ENCODE measurements at places on chromosomes 1 and 21.

DNA sequence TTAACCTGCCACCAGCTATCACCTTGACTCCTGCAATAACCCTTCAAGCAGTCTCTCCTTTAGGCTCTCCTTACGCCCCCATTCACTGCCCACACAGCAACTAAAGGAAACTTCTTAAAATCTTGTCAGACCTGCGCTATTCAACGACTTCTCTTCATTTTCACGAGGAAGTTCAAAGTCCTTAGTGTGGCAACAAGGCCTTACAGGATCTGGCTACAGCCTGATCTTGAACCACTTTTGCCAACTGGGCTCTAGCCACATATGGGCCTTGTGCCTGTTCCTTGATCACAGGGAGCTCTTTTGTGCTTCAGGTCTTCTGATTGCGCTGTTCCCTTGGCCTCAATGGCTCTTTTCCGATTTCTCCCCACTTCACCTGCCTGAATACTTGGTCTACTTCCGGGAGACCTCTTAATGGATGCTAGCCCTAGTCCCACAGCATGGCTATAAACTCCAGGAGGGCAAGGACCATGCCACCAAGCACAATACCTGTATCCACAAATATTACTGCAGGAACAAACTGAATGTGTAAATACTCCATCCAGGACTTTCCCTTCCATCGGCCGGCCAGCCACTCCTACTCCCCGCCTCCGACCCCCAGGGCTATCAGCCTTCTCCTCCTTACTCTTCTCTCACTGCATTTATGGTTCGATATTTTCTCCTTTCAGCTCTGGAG is 2.3 kb upstream of the CTNNBIP1 start:
- no peak for DNase-seq

DNA sequence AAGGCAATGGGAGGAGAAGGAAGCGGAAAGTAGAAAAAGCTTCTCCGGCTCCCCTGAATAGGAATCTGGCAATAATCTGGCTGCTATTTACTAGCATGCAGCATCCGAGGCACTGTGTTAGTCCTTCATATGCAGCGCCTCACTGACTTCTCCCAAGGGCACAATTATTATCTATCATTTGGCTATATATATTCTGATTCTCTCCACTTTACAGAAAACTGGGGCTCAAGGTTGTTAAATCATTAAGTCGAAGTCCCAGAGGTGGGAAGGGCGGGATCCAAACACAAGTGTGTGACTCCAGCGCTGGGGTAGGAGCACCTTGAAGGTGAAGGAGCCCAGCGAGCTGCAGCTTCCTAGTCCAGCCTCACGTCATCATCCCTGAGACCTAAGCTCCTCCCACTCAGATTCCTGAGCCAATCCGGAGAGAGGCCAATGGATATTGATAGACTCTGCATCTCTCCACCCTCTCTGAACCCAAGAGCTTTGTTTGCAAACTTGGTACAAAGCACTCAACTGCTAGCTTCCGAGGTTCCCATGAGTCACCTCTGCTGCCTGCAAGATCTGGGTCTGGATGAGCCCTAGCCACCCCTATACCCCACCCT is 16.6 kb upstream of the EYA3 start:
- DNase-seq, result no peak

- DNase-seq, result no peak
Measured at GRCh38 chr1:69700770-69701169, 133.0 kb downstream of the LRRC7 start.

DNA sequence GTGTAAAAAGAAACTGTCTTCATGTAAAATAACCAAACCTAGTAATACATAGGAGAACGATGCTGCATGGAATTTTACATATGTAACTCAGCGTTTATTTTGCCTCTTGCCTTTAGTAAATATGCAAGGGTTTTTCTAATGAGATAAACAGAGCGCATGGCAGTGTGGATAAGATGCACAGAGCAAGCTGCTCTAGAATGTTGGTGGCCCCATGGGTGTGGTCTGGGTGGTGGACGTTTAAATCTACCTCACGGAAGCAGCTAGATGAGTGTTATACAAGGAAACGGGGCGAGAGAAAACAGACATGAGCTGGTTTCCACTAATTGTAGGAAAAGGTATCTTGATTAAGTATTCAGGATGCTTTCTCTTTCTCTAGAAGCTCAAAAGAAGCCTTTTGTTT is 205.9 kb downstream of the DSCAM start:
- DNase-seq, result no peak

DNA sequence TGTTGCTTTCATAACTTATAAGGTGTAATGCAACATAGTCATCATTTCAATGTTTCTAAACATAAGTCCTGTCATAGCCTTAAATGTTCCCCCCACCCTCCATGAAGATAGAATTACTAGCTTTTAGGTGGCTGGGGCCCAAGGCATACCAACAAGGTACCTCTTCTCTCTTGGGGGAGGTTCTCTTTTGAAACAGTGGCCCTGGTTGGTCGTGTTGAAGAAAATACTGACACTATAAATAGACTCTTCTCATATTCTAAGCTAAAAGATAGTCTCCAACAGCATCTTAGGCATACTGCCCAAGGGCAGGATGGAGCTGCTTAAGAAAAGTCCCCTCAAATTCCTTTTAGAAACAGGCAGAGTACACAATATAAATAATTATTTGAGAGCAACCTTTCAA is 255.0 kb downstream of the FAF1 start:
- DNase-seq, result no peak

DNA sequence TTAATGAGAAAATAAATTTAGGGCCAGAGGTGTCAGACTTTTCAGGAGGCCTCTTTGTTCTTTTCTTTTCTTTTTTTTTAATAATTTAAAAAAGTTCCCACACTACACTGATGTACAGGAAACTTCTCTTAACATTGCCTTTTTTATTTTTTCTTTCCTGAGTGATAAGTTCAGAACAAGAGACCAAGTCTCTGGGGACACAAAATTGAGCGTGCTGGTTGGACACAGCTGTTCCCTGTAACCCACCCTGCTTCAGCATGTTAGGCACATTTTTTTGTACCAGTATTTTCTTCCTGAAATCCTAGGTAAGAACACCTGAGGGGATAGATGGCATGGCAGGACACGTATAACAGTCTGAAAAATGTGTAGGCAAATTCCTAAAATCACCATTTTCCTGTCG is 50.1 kb downstream of the PBX1 start:
- DNase-seq, result no peak

DNA sequence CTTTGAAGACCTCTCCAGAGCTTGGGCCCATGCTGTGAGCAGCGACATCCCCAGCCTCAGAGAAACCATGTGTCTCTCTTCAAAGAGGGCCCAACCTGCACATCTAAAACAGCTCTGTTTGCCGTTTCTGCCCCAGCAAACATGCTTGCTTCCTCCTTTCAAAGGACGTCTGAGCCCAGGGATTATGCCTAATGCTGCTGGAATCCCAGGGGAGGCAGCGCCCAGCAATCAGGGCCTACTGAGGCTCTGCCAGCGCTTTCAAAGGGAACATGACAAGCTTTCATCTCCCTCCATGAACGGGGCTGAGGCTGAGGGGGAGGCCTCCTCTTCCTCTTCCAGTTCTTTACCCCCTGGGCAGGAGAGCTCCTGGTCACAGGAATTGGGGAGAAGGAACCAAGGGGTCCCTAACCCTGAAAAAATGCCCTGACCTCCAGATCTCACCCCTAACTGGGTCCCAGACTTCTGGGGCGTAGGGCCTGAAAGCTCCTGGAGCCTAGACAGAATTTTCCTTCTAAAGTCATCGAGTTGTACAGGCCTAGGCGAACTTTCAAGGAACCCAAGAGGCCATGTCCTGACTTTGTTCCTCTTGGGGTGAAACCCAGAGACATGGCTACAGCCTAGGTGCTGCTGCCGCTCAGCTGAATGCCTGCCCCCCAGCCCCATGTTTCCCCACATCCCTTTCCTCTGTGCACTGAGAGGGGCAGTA is 13.4 kb upstream of the ASCL5 start:
- DNase-seq, result no peak

GRCh38 chr1:219882096-219882495 is 46.3 kb downstream of the SLC30A10 start:
- DNase-seq, result no peak

DNA sequence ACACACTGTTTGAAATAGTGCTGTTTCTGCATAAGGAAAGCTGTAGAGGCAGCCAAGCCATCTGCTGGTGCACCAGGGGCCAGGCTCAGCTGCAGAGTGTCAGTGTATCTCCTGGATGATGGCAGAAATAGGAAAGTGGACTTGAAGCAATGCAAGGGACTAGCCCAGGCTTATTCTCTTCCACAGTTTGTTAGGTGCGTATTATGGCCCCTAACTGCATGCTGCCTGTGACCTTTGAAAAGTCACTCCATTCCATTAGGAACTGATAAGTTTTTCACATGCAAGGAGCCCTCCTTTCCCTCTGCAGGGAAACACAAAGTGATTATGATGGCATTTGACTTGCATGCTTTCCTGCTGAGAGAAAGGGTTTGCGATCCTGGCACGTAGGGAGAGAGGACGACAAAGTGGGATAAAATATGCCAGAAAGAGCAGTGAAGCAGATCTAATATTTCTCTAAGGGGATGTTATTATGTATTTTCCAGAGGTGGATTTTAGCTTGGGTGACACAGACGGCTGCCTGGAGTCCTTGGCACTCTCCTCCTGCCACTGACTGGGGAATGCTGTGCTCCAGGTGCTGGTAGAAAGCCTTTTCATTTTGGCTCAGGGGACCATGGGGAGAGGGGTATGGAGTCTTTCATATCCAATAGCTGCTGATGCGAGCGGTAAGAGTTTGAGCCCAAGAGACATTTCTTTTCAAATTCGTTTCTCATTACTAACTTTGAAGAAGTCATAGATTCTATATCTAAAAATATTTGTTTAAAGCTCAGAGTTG is 402.1 kb upstream of the B3GALT2 start:
- no peak for DNase-seq

GRCh38 chr1:84913555-84913892 is 20.5 kb upstream of the LPAR3 start:
- no peak for DNase-seq

DNA sequence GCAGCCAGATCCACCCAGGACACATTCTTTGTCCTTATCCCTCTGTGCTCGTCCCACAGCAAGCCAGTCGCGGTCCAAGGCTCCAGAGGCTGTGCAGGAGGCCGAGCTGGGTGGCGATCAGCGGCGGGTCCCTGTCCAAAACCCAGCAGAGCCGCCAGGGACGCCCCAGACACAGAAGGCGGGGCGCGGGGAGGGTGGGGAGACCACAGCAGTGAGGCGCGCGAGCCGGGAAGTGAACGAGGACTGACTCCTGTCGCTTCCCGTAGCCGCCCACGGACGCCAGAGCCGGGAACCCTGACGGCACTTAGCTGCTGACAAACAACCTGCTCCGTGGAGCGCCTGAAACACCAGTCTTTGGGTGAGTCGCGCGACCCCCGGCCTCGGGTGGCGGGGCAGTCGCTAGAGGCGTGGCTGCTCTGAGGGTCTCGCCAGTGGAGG is at the start of gene LGALS8:
LGALS8 (plus strand) TSS at position 279 of the 438 bp plus-strand sequence. CDS start 2,089 bp downstream, outside the sequence.
- DNase-seq, result peak; percentile 89

- no peak for DNase-seq
Measured at GRCh38 chr21:46100020-46100419, 2.1 kb downstream of the COL6A2 start.

DNA sequence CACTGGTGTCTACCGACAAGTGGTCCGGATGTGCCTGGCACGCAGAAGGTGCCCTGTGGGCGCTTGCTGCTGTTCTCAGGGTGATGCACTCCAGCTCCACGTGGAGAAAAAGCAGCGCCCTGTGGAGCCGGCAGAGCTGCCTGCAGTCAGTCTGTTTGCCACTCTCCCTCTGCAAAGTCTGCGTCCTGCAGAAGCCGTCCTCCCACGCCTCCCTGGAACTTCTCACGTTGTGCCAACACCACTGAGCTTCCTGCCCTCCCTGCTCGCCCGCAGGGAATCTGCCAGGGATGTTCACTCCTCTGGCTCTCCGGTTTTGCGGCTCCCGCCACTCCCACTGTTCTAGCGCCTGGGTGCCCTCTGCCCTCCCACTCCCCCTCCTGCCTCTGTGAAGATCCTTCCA is 19.8 kb upstream of the UBXN10 start:
- DNase-seq, result no peak

GRCh38 chr21:38999161-38999560 is 184.1 kb downstream of the PSMG1 start:
- DNase-seq, result no peak

- DNase-seq, result no peak
Measured at GRCh38 chr1:118947790-118948189, 40.4 kb downstream of the TBX15 start.

GRCh38 chr1:34726861-34727260 is 28.0 kb upstream of the GJB5 start:
- DNase-seq, result no peak

- no peak for DNase-seq
Measured at GRCh38 chr1:229839800-229840199, 213.8 kb downstream of the URB2 start.

GRCh38 chr1:194052514-194053338 is 866.3 kb upstream of the B3GALT2 start:
- no peak for DNase-seq

GRCh38 chr21:46287541-46287940 is 1.4 kb downstream of the YBEY start:
- DNase-seq, result no peak

DNA sequence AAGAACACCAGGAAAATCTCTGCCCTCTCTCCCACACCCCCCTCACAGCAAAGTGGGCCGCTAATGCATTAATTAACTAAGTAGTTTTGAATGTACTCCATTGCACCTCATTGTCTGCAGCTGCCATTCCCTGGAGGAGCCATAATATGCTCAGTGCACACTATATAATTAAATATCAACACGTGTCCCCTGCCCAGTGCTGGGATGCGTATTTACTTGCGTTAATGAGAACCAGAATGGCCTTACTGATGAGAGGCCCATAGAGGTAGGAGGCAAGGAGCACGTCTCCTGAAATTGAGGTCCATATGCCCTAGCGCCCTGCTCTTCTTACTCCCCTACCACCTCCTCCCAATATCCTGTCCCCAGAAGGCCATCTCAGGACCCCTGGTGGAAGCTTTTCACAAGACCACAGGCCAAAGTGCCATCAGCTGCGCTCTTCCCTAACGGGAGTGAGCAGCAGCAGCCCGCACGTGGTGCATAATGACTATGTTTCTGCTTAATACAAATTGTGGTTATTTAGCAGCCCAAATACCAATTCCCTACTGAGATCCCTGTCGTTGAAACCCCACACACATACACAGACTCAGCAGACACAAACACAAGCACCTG is 76.8 kb downstream of the PLXNA2 start:
- no peak for DNase-seq

DNA sequence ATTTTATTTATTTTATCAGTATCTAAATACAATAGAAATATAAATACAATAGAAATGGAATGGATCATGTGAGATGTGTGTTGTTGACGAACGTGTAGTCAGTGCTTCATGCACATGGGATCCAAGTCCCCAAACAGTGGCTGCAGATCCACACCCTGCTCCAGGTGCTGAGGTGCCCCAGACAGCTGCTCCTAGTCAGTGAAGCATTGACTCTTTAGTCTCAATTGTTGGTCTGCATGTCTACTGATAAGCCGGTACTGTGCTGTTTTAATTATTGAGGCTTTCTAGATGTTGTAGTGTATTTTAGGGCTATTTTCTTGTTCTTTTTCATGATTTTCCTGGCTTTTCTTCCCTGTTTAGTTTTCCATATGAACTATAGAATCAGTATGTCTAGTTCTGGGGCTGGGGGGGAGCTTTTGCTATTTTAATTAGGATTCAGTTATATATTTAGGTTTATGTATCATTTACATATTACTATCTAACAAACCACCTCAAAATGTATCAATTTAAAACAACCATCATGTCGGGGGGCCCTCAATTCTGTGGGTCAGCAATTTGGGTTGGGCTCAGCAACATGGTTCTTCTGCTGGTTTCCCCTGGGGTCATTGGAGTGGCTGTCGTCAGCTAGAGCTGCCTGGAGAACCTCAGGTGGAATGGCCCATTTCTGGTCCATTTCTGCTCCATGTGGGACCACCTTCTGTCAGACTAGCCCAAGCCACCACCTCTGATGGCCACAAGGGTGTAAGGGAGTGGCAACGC is 63.2 kb upstream of the TRAPPC10 start:
- DNase-seq, result no peak

- DNase-seq, result no peak
Measured at GRCh38 chr21:35239811-35240219, 190.7 kb upstream of the RUNX1 start.
